ENCODE measurements at places on chromosomes 12 and 14.

DNA sequence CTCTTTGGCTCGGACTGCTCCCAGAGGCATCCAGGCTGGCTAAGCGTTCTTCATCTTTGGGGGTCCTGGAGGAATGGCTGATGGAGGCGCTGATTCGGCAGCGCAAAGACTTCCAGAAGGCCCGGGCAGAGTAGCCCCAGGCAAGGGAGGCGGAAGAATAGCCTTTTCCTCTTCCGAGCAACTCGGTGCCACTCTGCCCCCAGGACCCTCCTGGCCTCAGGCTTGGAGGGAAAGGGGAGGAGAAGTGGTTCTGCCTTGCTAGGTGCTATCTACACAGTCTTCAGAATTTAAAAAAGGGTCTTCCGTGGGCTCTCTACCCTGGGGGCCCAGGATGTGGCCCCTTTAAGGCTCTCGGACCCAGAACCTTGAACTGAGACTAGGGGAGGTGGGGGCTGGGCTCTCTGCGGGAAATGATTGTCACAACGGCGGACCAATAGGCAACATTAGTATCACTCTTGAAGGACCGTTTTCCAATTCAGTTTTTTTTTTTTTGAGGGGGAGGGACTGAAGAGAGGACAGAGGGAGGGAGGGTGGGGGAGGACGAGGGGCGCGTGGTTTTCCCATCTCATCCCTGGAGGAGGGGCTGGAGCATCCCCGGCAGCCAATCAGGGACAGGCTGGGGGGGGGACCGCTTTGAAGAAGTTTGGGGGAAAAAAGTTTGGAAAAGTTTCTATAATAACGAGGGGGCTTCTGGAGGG lies at the start of gene NFATC4:
Gene NFATC4 (plus strand): TSS at position 671 of the 698 bp plus-strand sequence. CDS start 157 bp downstream, outside the sequence.
- DNase-seq, result peak; percentile 28

DNA sequence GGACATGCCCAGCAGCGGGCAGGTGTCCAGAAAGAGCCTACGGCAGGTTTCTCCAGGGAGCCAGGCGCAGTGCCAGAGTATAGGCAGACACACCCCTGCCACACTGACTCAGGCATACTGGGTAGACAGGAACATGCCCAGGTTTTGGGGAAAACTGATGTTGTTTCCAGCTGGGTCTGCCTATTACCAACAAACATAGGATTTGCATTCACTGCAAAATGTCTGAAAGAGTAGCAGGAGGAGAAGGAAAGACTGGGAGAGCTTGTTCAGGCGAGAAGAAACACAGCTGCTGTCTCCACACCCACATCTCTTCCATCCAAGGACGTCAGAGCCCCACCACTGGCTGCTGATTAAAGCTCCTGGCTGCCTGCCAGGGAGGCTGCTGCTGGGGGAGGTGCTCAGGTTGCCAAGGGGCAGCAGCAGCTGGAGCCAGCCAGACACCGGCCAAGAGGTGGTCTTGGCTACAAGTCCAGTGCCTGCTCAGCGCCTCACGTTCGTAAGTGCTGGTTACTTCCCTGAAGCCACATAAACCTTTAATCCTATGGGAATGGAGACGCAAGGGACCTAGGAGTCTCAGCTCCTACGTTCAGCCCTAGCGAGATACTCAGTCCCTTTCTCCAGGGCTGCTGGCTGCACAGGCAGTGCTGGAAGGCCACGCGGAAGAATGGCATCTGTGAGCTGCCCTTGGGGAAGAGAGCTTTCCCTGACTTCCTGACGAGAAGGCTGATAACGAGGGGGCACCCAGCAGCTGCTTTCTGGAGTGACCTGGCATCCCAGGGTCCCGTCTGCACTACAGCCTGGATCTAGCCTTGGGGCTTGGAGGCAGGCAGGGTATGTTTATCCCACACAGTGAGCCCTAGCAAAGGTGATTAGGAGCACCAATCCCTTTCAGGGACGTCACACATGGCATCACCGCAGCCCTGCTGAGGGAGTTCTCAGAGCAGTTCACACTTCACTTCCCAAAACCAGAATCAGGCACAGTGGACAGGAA lies 58.1 kb downstream of the PLEKHG3 start:
- no peak for DNase-seq

DNA sequence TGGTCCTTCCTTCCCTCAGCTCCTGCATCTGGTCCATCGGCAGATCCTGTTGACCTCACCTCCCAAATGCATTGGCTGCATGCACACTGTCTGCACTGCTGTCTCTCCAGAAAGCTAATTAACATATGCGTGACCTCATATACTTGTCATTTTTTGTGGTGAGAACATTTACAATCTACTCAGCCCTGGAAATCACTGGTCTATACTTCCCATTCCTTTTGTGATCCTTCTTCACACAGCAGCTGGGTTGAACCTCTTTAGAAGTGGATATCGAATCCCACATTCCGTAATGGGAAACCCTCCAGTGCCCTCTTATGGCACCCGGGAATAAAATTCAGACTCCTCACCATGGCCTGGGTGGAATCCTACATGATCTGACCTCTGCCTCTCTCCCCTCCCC lies 45.0 kb downstream of the SMOC1 start:
- no peak for DNase-seq

DNA sequence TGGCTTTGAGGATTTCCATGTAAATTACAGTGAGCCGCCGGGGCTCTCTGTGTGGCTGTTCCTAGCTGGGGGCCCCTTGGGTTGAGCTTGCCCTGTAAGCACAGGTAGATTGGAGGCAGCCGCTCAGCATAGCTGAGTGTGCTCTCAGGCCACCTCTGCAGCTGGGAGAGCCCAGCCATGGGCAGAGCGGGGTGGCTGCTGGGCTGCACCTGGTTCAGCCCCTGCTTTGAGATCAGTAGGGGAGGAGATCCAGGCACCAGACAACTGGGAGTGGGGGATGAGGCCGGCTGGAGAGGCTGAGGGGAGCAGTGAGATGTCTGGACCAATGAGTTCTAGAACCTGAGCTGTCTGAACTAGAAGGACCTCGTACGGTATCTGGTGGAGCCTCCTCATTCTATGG lies 44.8 kb downstream of the CACNA1C start:
- DNase-seq, result no peak

- no peak for DNase-seq
Observed at GRCh38 chr12:112602150-112602549, 183.4 kb downstream of the PTPN11 start.

DNA sequence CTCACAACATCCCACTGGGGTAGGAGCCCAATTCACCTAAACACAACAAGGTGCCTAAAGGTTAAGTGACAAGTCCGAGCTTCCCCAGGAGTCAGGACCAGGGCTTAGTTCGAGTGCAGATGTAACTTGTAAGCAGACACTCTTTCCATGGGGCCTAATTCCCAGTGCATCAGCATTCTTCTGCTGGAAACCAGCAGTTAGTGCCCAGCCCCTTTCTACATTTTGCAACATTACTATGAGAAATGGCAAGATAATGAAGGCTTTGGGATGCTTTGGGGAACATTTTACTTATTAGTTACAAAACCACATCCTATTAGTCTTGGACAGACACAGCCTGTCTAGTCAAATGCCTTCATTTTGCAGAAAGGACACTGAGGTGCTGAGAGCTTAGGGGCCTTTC lies 179.8 kb downstream of the CALM1 start:
- DNase-seq, result no peak

GRCh38 chr12:89384807-89385206 lies 32.5 kb upstream of the DUSP6 start:
- no peak for DNase-seq

GRCh38 chr12:124384299-124384894 lies 89.5 kb downstream of the RFLNA start:
- no peak for DNase-seq

All from progenitor cell of endocrine pancreas (in vitro differentiated cells).